GM12865 (cell line): ENCODE measurements at places on chromosomes 7 and 10.

DNA sequence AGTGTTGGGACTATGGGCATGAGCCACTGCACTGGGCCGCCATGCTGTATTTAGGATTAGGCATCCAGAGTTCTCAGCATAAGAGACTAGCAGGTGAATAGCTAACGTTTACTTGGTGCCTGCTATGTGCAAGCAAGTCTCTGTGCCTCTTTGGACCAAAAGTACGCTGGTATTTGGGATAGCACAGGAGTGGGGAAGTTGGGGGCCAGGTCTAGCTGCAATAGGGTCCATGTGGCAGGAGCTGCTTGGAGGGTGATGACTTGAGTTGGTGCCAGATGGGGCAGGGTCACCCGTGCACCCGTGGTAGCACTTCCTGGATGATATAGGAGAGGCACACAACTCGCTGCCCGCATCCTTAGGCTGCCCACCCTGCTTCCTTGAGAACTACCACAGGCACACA lies 22.4 kb downstream of the NACAD start:
- no peak for DNase-seq

DNA sequence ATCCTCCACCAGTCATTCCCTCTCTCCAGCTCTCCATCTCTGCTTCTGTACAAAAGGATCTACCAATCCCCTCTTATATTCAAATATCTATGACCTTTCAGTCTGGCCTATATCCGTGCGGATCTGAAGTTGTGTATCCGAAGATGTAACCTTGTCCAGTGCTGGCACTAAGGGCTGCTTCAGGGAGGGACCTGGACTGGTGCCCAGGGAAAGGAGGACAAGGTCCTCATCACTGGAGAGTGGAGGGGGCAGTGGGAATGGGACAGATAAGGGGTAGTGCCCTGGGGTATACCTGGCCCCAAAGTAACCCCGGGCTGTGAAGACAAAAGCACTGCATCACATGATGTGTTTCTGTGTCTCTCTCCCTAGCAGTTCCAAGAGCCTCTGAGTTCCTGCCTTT lies 1.8 kb downstream of the TMEM225B start:
- DNase-seq, result no peak

DNA sequence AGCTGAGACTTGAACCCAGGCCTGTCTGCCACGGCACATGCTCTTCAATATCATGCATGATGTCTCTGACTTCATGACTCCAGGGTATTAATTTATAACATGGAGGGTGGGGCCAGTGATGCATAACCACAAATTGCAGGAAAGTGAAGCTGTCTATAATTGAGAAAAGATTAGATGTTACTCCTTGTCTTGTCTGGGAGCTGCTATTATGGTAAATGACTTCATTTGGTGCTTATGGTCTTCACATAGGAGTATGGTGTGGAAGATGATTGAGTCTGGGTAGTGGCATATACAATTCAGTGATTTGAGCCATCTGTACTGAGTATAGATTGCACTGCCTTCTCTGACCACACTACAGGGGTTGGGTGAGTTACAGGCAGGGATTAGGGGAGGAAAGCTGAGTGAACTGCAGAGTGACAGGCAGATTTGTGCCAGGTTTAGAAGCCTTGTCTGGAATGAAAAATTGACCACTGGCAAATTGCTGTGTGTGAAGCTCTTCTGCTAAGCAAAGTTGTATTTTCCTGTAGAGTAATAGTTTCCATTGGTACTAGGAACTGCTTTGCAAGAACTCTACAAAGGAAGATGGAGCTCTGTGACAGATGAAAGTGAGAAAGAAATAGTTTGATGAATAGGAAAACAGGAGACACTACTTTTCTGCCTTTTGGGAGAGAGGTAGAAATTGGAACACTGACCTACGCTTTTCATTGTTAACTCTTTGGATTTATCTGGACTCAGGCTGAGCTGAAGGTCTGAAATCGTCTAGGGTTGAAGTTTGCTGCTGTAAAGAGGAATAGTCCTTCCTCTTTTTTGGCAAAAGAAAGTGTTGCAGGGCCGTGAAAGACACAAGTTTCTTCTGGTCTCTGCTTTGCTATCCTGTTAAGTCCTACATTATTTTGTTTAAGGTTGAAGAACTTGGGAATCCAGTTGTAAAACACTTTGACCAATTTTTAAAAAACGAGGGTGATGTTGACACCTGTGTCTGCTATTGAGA lies 2.7 kb downstream of the SND1 start:
- DNase-seq, result peak; percentile 24

GRCh38 chr7:159094919-159095915 lies 49.5 kb downstream of the VIPR2 start:
- DNase-seq, result no peak

DNA sequence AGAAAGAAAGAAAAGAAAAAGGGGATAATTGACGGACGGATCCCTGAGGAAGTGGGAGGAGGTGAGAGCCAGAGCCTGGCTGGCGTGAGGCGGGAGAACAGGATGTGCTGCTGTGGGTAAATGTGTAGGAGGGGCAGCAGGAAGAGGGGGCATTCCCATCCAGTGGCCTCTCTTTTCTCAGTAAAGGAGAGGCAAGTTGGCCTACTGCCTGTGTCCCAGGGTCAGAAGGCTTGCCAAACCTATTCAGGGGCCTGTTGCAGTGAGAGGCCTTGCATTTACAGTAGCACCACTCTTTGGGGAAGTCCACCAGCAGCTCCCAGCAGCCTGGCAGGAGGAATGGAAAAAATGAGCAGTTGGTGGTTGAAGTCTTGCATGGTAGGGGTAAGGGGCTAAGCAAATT lies 26.6 kb upstream of the ASCC1 start:
- DNase-seq, result no peak

- no peak for DNase-seq
Observed at GRCh38 chr10:117536072-117536865, 6.3 kb upstream of the EMX2 start.

GRCh38 chr10:69965086-69965485 lies 87.6 kb upstream of the MACROH2A2 start:
- DNase-seq, result no peak

DNA sequence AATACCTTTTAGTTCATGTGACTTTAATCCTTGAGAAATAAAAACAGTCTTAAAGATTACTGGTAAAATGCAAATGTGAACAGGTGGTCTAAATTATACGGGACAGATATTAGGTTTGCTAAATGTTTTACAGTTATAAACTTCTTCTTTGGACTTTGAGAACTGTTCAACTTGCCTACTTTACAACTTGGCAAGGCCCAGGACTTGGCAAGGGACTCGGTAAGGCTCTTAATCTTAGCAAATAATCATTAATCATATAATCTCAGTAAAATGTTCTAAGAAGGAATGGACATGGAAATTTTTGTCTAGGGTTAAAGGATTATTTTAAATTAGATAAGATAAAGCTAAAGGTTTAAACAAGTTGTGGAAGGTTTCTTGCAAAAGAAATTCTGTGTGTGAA lies 4.8 kb upstream of the UBE2D4 start:
- DNase-seq, result no peak

- no peak for DNase-seq
Observed at GRCh38 chr7:43469051-43469450, 113.9 kb upstream of the STK17A start.

DNA sequence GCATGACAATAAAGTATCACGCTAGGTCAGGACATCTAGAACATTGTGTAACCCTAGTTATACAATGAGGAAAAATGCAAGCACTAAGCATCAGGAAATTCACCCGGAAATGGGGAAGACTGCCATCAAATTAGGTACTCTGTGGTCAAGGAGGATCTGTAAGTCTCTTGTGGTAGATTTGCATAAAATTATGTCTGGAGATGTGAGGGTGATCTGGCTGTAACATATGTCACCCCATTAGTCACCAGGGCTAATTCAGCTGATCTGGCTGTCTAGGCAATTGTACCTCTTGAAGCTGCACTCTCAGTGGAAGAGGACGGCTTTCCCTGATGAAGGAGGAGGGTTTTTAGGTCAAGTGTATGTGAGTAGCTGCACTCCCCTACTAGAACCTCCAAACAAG lies 14.8 kb downstream of the AKR1D1 start:
- DNase-seq, result peak; percentile 44

GRCh38 chr10:27433976-27434375 lies 70.1 kb upstream of the RAB18 start:
- no peak for DNase-seq

GRCh38 chr10:5446390-5446926 lies 34.1 kb downstream of the NET1 start:
- DNase-seq, result peak; percentile 74

DNA sequence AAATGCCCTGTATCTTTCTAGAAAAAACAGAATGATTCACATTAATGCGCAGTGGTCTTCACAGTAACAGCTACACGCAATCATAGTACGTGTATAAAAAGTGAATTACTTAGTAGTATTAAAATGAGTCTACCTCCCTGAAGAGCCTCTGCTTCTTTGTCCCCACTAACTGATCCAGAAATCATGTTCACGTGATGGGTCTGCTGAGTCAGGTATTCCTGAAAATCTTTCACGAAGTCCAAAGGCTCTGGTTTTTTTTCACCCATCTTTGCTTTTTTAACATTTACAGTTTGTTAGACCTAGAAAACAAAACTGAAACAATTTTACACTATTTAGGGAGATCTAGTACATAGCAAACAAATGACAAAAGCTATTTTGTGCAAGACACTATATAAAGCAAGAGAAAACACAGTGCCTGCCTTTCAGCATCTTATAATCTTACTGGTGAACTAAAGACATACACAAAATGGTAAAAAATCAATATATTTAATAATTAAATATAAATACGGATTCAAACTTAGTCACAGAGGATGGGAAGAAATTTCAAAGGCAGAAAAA lies 10.2 kb downstream of the IKZF5 start:
- DNase-seq, result no peak

GRCh38 chr10:115827231-115828009 lies 445.6 kb downstream of the GFRA1 start:
- no peak for DNase-seq

- DNase-seq, result peak; percentile 29
Observed at GRCh38 chr7:33243319-33243881, 114.0 kb downstream of the BBS9 start.

DNA sequence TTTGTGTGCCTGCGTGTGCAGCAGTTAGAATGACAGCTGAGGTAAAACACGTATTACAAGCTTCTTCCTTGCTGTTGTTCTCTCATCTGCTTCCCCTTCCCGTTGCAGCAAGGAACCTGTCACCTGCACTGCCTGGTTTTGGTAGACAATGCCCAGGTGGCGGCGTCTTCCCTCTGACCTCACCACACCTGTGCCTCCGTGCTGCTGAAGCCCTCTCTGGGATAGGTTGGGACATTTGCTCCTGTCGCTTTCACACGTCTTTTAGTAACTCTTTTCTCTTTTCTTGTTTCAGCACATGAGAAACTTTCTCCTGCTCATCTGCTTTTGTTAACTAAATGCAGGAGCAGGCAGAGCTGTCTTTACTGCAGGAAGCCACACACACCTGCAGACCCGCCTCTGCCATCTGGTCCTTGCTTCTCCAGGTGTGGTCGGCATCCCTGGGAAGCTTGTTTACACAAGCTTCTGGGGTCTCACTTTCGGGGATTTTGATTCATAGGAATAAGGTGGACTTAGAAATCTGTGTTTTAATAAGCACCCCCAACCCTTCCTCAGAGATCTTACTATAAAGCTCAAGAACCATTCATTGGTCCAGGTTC lies 60.7 kb upstream of the EXOC6 start:
- no peak for DNase-seq
